ENCODE measurements at places on chromosomes 7 and 10.

DNA sequence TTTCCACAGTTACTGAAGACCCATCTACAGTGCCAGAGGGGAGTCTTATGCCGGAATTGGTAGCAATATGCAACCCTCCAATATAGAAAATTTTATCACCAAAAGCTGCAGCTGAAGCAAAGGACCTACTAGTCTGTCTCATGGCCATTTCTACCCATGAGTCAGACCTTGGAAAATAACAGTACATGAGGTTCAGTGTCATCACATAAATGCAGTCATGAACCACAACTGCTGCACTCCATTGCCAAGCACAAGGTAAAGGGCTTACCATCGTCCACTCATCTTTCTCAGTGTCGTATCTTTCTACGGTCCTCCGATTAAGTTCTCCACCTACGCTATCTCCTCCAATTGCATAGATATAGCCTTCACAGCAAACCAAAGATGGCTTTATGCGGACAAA lies 21.8 kb downstream of the KBTBD2 start:
- DNase-seq, result no peak

DNA sequence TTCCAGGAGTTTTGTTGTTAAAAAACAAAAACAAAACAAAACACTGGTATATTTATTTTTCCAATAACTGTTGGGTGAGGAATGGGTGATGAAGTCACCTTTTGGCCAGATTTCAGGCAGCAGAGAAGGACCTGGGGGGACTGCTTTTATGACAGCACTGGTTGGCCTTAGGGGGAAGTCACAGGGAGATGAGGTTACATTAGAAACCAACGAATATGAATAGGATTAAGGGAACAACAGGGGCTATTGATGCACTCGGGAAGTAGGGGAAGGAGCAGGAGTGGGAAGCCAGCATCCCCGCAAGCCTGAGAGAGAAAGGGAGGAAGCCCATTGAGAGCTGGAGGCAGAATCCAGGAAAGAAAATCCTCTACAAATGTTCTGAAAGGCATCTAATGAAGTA lies 958.4 kb downstream of the TYW1 start:
- no peak for DNase-seq

- no peak for DNase-seq
Observed at GRCh38 chr10:125264757-125265578, 104.6 kb upstream of the CTBP2 start.

DNA sequence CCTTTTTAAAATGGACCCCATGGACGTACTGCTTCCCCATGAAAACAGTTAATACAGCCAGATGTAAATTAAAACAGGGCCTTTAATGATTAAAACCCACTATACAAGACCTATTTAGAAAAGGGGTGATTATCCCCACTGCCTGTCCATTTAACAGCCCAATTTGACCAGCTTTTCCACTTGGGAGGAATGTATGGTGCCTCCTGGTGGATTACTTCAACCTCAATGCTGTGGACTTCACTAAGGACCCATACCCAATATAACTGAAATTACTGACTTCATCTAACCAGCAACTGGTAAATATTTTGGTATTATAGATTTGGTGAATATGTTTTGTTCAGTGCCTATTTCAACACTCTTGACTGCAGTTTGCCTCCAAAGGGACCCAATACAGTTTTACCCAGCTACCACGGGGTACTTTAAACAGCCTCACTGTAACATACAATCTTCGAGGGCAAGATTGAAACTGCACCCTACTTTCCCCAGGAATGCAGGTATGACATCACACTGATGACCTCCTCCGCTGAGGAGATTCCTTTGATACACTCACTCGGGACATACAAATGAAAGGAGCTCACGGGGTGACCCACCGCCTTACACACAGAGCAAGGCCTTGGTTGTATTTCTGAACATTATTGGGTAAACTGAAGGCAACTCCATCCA lies 192.8 kb downstream of the DNAJC1 start:
- no peak for DNase-seq
